Activated gamma-delta T cell (primary cell): ENCODE measurements at places on chromosomes 6 and 20.

DNA sequence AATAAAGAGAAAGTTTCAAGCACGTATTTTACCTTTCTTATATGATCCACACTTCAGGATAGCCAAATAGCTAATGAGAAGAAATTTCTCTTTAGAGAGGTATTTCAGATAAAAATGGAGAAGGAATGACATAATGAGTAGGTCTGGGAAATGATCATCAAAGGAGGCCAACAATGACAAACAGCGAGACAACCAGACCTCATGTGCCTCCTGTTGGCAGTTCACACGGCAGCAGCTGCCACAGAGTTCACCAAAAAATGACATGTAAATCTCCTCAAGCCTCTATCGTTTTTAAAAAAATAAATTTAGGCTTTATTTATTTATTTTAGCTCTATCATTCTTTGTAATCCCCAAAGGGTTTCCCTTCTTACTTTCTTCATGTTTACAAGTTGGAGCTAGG is 47.7 kb downstream of the SLC2A12 start:
- no peak for DNase-seq

- no peak for DNase-seq
Observed at GRCh38 chr6:81309811-81310210, 442.7 kb downstream of the TENT5A start.

GRCh38 chr6:3911614-3912336 is 62.6 kb downstream of the FAM50B start:
- no peak for DNase-seq

DNA sequence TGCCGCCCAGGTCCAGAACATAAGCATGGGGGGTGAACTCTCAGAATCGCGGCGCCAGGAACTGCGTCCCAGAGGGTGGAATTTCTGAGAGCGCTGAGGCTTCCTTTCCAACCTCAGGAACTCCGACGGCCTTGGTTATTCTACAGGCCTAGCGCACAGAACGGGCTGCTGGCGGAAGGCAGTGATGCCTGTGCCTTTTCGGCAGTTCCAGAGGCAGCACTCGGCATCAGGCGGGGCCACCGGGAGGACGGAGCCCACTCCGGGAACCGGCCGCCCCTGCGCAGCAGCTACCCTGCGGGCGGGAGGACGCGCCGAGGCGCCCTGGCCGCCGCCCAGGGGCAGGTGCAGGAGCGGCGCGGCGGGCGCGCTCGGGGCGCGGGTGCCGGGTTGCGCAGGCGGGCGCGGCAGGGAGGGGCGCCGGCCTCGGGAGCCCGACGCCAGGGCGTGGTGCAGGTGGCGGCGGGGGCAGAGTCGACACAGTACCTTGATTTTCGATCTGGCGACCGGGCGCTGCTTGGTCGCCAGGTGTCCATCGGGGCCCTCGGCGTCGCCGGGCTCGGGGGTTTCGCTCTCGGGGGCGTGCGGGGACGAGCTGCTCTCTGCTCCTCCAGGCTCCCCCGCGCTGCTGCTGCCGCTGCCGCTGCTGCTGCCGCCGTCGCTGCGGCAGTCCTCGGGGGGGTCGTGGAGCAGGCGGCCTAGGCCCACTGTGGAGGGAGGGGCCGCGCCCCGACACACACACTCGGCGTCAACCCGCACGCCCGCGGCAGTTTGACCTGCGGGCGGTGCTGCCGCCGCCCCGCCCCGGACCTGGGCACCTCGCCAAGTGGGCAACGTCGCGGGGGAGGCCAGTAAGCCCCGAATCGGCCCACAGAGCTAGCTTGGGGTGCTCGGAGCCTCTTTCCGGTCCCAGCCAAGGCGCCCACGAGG is 1.3 kb downstream of the OVOL2 start:
- no peak for DNase-seq

DNA sequence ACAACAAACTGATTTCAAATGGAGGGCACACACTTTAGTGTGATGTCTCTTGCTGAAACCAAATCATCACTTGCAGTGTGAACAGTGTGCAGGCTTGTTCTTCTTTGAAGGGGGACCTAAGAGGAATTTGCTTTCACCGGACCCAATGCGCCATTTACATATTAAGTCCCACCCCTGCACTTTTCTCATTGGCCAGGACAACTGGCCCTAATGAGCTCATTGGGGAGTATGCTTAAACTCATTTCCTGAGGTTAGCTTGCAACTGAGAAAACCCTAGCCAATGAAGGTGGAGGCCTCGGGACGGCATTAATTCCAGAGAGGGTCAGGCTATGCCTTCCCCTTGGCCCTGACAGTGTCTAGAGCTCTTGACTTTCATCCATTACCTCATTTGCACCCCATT is 58.7 kb downstream of the VEGFA start:
- no peak for DNase-seq

GRCh38 chr6:36121787-36122494 is 8.4 kb upstream of the MAPK13 start:
- DNase-seq: no peak

DNA sequence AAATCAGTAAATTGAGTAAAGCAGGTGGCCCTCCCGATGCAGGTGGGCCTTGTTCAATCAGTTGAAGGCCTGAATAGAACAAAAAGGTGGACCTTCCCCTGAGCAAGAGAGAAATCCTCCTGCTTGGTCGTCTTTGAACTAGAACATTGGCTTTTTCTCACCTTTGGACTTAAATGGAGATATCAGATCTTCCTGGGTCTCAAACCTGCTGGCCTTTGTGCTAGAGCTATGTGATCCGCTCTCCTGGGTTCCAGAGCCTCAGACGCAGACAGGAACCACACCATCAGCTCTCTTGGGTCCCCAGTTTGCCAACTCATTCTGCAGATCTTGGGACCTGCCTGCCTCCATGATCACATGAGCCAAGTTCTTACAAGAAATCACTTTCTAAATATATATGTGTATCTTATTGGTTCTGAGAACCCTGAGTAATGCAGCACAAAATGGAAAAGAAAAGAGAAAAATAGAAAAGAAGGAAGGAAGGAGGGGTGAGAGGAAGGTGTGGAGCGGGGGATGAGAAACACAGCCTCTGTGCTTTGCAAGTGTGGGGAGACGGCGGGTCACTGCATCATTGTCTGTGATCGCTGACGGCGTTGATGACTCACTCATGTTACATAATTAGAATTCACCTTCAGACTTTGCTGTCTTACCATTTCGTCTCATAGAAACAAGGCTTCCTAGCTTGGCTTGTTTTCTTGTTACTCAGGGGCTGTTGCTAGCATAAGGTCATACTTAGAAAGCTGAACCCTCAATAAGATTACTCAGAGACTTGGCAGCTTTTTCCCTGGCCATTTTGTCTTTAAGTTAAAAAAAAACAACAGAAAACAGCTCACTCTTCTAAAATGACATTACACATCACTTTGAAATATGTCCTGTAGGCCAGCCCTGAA is 85.7 kb upstream of the NEDD9 start:
- no peak for DNase-seq

GRCh38 chr6:13005994-13006393 is 289.4 kb downstream of the PHACTR1 start:
- no peak for DNase-seq

GRCh38 chr6:15301179-15302006 is 55.5 kb downstream of the JARID2 start:
- DNase-seq: no peak

DNA sequence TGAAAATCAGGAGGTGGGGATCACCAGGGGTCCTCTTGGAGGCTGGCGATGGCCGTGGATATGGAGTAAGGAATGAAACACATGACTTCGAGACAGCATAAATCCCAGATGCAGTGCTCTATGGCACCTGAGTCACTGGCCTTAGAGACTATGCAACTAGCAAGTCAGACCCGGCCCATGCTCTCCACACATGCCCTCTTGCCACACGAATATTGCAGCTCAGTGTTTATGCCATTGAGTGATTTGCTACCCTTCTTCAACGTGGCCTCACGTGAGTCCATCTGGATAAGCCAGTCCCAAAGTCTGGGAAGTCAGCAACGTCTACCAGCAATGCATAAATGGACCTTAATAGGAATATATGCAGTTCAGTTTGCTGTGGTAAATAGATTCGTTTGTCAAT is 466.3 kb downstream of the CD83 start:
- no peak for DNase-seq

DNA sequence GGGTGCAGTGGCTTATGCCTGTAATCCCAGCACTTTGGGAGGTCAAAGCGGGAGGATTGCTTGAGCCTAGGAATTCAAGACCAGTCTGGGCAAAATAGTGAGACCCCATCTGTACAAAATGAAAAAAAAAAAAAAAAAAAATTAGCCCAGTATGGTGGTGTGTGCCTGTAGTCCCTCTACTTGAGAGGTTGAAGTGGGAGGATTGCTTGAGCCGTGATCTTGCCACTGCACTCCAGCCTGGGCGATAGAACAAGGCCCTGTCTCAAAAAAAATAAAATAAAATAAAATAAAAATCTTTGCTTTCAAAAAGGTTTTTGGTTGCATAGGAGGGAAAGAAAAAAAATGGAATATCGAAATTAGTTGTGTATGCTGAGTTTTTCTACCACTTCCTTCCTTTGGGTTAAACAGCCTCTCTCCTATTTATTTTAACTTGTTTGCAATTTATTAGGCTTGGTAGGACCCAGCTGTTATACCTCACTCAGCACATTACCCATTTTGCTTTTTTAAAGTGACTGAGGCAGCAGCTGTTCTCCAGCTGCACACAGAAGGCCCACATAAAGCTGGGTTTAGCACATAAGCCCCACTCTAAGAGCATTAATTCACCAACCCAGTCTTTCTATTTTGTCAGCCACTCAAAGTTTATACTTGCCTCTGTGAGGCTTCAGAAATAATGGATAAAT is 152.3 kb downstream of the ZFAND3 start:
- no peak for DNase-seq

DNA sequence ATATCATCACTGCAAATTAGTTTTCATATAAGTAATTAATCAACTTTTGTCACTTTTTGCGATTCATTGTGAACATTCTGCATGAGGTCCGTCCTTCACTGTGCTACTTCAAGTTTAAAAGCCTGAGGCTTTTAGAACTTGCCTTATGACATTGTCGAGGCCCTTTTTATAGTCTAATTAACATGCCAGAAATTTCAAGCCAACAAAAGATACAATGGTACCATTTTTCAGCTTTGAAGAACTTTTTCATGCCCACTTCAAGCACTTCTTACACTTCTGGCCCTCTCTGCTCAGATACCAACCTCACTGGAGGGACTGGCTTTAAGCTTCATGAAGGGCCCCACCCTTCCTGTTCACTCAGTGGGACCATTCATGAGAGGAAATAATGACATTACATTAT is 323.1 kb downstream of the TPBG start:
- no peak for DNase-seq

DNA sequence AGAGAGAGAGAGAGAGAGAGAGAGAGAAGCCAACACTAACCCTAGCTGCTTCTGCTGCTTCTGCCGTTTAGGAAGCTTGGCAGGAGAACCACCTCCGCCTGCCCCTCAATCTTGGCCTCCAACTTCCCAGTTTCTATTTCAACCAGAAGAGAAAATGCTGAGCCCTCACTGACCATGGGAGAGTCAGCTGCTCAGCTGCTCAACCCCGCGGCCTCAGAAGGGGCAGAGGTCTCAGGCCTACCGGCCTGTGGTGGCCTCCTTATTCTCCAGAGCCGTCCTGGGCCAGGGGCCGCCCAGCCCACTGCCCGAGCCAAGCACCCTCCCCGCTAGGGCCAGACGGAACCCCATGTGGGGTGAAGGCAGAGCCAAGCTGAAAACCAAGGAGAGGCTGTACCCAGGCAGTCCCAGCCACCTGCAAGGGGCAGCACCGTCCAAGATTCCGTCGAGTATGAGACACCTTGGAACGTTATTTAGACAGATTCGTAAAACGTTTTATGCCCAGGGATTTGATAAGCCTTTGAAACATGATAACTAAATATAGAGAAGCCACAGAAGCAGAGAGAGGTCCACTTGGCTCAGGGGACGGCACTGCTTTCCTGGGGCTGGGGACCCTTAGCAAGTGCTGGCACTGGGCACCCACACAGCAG is 116.6 kb downstream of the DLL1 start:
- DNase-seq: no peak

GRCh38 chr6:42514745-42515144 is 49.1 kb upstream of the UBR2 start:
- no peak for DNase-seq

- no peak for DNase-seq
Observed at GRCh38 chr6:102137859-102138258, 744.4 kb downstream of the GRIK2 start.

GRCh38 chr6:14827354-14827753 is 418.5 kb upstream of the JARID2 start:
- no peak for DNase-seq

- no peak for DNase-seq
Observed at GRCh38 chr6:56944661-56945060, 10.2 kb upstream of the BEND6 start.

GRCh38 chr6:143529095-143529494 is 17.6 kb upstream of the FUCA2 start:
- no peak for DNase-seq

GRCh38 chr6:138719744-138720143 is 53.8 kb upstream of the CCDC28A start:
- DNase-seq: no peak

GRCh38 chr6:71509191-71510005 is 220.8 kb downstream of the OGFRL1 start:
- DNase-seq: no peak

- DNase-seq: no peak
Observed at GRCh38 chr6:39380837-39381549, 58.5 kb upstream of the KCNK16 start.

- no peak for DNase-seq
Observed at GRCh38 chr20:25035921-25036320, 22.0 kb downstream of the ACSS1 start.

- no peak for DNase-seq
Observed at GRCh38 chr6:63732336-63732735, 96.7 kb downstream of the PHF3 start.

DNA sequence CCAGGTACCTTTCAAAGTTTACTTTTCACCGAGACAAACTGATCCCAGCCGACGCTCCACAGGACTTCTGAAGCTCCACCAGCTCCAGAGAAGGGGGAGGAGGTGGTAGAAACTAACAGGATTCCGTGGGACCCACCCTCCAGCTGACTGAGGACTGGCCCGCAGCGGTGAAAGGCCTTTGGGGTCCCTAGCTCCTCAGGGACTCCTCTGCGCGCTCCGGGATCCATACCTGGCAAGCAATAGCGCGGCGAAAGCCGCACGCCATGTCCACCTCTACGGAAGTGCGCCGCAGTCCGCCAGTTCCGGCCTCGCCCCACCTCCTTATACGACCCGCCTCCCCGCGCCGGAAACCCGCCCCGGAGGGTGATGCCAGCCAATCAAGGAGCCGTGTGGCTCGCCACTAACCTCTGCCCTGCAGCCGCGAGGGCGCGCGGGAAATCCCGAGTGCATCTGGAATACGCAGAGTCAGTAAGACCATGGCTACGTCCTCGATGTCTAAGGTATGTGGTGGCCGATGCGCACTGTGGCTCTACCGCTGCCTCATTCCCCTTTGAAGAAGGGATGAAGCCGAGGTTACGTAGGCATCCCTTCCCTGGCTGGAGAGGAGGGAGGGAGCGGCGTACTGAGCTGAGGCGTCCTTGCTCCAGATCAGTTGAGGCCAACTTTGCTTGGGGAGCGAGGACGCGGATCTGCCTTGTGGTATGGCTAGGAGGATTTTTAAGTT is at the start of the genes ORC3 and RARS2:
Gene ORC3, plus strand, starts transcription at position 443 of the 724 bp plus-strand sequence. Its CDS starts 34 bp downstream, at position 477.
Gene RARS2, minus strand, starts transcription at position 295 of the 724 bp plus-strand sequence. Its CDS starts 30 bp downstream, at position 265.
- peak; percentile 92 for DNase-seq
